Inflammatory macrophage treated with lipopolysaccharide for 4 hours (primary cell): ENCODE measurements at places on chromosomes 16 and 17.
A peak's percentile ranks its signal among the peaks of the same experiment; 100 is the strongest.

DNA sequence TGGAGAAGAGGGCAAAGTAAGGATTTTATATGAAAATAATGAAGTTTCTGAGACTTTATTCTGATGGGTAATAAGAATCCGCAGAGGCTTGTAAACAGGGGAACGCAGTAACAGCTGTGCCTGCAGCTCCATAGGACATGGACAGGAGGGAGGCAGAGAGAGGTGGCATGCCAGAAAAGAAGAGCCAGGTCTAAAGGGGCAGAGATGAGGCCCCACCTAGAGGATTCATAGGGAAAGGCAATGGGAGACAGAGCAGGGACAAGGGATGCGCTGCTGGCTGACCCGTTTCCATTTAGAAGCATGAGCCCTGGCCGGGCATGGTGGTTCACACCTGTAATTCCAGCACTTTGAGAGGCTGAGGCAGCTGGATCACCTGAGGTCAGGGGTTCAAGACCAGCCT lies 340.3 kb upstream of the CDH5 start:
- DNase-seq = no peak

- no peak for DNase-seq
Observed at GRCh38 chr17:57875290-57876022, 25.6 kb upstream of the MRPS23 start.

DNA sequence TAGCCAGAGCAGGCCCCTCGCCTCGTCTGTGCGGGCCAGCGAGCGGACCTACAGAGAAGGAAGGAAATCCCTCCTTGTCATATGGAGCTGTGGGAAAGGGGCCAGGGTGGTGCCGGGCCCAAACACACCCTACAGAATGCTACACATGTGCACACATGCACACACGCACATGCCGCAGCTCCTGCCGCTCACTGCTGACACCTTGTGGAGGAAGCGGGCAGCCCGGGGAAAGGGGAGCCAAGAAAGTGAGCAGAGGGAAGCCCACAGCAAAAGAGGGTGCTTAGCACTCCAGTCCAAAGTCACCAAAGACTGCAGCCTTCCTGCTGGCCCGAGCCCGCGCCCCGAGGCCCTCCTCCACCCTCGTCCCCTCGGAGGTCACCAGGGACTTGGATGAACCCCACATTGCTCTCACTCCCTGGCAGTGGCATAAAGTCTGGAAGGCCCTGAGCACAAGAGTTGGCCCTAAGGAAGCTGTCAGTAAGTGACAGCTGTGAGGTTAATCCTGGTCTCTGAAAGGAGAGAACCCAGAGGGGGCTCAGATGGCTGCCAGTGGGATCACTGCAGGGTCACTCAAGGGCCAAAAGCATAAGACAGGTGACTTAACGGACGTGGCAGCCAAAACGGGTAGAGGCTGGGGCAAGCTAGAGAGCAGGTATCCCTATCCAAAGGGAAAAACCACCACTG lies 68.2 kb downstream of the MYO18A start:
- DNase-seq = peak; percentile 53

- no peak for DNase-seq
Observed at GRCh38 chr17:4045487-4045886, 81.2 kb upstream of the ATP2A3 start.

DNA sequence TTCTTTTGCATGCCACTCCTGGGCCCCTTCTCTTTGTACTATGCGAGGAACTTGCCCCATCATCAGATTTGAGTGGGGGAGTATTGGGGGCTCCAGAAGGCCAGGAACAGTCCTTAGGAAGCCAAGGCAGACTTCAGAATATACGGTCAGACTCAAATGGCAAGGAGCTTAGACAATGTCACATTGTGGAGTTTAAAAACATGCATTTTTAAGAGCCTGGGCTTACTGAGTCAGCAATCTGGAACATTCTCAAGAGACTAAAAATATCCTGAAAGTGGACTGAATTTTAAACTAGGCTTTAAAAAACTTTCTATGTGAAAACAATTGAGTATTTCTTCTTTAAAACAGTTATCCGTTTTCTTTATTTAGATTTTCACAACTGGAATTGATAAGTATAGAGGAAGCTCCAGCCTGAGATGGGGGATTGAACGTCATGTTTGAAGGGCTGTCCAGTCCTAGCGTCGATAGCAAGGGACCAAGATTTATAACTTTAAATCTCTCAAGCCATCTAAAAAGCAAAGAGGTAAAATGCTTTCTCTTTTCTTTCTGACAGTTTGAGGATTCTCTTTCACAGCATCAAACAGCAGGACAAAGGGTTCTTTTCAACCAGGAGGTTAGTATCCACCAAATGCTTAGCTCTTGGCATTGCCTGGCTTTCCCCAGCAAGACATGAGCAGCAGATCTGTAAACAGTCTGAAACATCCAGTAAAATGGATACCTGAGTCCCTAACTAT lies 45.8 kb upstream of the CDRT4 start:
- no peak for DNase-seq

GRCh38 chr17:17890773-17891759 lies 54.3 kb upstream of the SREBF1 start:
- DNase-seq = peak; percentile 59

DNA sequence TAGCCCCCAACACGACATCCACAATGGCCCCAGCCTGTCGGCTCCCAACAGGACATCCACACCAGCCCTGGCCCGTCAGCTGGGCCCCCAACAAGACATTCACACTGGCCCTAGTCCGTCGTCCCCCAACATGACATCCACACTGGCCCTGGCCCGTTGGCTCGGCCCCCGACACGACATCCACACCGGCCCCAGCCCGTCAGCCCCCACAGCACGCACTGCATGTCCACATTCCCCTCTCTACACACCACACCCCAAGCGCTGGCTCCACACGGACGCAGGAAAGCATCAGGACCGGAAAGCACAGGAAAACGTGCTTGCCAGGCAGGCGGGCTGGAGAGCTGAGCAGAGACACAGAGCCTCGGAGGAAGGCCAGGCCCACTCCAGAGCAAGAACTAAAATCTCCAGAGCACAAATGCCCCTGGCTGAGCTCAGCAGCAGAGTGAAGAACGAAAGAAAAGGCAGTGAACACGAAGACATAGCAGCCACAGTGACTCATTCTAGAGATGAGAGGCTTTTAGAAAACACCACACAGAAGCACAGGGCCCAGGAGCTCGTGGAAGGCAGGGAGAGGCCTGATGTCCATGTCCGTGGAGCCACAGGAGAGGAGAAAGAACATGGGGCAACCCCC lies 50.6 kb downstream of the LMF1 start:
- DNase-seq = no peak

GRCh38 chr17:30344283-30345088 lies 10.6 kb upstream of the TMIGD1 start:
- peak; percentile 67 for DNase-seq

DNA sequence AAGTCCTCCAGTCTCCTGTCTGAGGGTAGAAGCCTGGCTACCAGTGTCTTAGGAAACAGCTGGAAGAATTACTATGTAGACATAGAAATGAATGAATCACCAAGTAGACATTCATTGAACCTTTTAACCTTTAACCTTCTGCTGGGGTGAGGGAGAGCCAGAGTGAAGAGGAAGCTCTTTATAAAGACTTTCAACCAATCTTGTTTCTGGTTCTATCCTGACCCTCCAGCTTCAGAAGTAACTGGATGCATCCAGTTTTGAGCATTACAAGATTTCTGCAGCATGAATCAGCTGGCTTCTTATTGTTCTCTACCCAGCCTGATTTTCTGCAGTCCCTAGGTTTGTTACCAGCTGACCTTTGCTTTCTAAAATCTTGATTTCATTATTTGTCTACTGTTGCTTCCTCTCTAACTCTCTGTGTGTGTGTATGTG lies 8.5 kb downstream of the TEKT1 start:
- peak; percentile 4 for DNase-seq

DNA sequence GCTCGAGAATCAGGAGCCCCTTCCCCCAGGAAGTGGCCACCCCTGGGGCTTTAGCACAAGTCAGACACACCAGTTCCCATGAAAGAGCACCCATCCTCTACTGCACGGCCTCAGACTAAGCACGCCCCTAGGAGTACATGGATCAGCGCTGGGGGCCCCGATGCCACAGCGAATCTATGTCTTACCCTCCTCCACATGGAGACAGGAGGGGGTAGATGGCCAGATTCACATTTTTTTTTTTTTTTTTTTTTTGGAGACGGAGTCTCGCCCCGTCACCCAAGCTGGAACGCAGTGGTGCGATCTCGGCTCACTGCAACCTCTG lies 3.2 kb upstream of the EXOSC6 start:
- no peak for DNase-seq

DNA sequence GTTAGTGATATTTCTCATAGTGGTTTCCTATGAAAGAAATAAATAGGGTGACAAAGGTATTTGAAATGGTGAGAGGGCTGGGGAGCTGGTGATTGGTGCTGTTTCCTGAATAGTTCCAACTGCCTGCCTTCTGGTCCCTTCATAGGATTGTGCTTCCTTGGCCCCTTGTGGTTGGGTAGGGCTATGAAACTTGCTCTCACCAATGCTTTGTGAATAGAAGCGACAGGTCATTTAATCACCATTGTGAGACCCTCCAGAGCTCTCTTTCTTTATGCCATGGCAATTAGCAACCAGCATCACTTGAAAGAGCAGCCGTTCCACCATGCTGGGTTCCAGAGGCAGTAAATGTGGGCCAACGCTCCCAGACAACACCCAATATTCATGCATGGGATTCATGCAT lies 23.7 kb upstream of the WWOX start:
- no peak for DNase-seq

- peak; percentile 38 for DNase-seq
Observed at GRCh38 chr17:3647769-3648555, 11.4 kb downstream of the CTNS start.

GRCh38 chr16:72282362-72282761 lies 110.4 kb upstream of the PMFBP1 start:
- DNase-seq = no peak

DNA sequence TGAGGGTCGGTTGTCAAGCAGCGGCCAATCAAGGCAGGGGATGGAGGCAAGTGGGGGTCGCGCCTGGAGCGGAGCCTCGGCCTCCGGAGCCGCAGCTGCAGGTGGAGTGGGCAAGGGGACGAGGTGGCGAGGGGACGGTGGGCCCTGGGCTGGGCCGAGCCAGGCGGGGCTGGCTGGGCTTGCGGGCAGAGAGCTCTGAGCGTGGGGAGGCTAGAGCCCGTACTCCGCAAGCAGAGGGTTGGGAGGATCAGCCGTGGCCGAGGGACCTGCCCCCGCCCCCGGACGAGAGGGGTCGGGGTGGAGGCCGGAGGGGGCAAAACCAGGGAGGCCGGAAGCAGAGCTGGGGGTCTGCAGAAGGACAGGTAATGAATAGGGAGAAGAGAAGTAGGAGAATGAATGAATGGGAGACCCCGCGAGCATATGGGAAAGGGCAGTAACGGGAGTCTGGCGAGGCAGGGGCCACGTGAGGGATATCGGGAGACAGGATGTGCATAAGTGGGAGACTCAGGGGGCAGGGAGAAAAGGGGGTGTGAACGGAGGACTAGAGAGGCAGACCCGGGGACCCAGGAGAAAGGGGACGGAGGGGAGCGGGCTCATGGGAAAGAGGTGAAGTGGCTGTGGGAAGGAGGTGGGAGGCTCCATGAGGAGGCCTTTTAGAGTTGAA lies at the start of gene KATNB1:
TSS of gene KATNB1 (plus strand) at position 16 of the 664 bp plus-strand sequence. CDS start 1,474 bp downstream, outside the sequence.
- no peak for DNase-seq

- no peak for DNase-seq
Observed at GRCh38 chr16:70656712-70657263, 10.4 kb downstream of the IL34 start.

- DNase-seq = no peak
Observed at GRCh38 chr17:28973425-28973824, 22.1 kb upstream of the PHF12 start.

DNA sequence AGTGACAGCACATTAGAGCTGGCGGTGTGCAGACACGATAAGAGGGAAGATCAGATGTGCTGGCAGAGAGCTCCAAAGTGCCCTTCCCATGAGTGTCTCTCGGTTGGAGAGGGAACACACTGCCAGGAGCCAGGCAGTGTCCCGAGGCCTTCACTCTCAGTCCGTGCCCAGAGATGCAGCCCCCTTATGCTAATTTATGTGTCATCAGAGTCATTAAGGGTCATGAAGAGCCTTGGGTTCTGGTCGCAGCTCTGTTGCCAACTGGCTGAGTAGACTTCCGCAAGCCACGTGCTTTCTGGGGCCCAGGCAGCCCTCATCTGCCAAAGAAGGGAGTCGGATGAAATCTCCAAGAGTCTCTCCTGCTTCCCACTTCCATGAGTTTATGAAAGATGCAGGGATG lies 232.5 kb downstream of the MSI2 start:
- no peak for DNase-seq

DNA sequence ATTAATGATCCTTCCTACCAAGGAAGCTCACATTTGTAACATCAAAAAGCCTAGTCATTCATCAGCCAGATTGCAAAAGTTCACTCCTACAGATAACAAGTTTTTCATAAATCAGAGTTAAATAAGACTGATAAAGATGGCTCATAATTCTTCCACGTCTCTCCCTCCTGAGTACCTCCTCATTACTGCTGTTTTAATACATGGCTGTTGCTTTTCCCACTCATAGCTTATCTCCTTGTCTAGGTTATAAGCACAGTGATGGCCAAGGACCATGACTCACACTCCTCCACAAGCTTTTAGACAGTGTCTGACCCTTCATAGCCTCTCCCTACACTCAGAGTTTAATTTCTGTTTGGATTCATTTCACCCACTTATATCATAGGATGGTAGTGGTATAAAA lies 100.9 kb upstream of the MON1B start:
- DNase-seq = no peak
